ENCODE measurements at places on chromosomes 6 and 20.

GRCh38 chr6:129603741-129604140 is 106.2 kb downstream of the ARHGAP18 start:
- DNase-seq, result no peak

DNA sequence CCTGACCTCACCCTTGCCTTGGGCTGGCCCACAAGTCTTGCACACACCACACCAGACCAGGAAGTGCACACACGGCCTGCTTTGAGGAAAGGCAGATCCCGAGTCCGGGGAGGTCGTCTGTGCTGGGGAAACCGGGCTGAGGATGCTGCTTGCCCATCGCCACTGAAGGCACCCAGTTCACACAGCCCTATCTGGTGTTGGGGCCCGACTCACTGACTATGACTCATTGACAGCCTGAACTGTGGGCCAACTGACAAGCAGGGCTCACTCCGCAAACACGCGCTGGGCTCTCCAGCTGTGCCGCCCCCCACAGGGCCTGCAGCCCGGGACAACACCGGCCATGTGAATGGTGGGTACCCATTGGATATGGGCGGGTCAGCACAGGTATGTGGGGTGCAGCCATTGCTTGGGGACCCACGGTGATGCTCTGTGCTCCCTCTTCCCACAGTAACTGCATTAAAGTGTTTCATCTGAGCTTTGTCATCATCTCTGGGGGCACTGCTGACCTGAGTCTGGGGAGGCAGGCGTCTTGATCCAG is 1.6 kb downstream of the SAMD10 start:
- no peak for DNase-seq

DNA sequence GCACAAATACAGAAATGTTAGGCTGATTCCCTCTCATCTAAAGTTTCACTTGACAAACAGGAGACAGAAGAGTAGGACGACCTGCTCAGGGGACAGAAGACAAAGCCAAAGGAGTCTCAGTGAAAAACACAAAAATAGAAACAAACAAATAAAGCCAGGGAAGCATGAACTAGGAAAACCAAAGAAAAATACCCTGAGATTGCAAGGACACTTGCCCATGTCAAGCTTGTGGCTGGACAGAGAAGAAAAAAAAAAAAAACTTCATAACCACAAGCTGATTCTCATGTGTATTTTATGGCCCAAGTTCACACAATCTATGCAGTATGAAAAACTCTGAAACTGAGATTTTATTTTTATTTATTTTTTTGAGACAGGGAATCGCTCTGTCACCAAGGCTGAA is 85.6 kb upstream of the BEND6 start:
- DNase-seq, result no peak

GRCh38 chr6:109315341-109316110 is 66.7 kb downstream of the CD164 start:
- DNase-seq, result no peak

GRCh38 chr6:32196682-32197616 is 4.5 kb upstream of the GPSM3 start:
- no peak for DNase-seq

DNA sequence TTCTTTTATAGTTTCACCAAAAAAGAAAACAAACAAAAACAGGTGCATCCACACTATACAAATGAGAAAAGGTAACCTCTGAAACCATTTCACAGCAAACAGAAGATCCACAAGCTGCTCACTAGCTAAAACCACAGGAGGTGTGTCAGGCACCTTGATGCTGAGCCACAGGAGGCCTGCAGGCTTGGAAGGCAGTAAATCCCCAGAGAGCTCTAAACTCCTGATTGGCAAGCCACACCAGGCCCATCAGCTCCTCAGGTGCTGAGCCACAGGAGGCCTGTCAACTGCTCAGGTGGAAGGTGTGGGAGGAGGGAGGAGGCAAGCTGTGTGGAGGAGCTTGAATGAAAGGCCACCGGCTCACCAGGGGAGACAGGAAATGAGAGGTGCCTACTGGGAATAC is 273.0 kb downstream of the PKHD1 start:
- DNase-seq, result no peak

- no peak for DNase-seq
Measured at GRCh38 chr6:154537511-154538325, 27.2 kb upstream of the CNKSR3 start.

- DNase-seq, result peak; percentile 92
Measured at GRCh38 chr6:31403283-31404060, at the start of gene MICA. MICA (plus strand) TSS chr6:31403595; CDS start chr6:31403633, 38 bp downstream.

DNA sequence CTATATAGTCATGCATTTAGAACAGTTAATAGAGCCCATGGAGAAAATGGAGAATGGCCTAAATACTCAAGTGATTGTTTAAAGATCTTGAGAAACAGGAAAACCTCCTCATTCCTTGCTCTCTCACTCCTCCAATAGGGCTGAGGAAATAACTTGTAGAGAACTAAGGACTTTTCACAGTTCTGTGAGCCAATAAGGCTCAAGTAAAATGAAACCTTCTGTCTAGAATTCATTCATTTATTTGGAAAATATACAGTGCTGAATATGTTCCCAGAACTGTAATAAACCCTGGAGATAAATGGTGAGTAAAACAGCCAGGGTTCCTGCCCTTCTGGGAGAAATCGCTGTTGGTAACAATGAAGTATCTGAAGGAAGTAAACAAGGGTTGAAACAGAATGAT is 35.3 kb downstream of the ELOVL2 start:
- no peak for DNase-seq

DNA sequence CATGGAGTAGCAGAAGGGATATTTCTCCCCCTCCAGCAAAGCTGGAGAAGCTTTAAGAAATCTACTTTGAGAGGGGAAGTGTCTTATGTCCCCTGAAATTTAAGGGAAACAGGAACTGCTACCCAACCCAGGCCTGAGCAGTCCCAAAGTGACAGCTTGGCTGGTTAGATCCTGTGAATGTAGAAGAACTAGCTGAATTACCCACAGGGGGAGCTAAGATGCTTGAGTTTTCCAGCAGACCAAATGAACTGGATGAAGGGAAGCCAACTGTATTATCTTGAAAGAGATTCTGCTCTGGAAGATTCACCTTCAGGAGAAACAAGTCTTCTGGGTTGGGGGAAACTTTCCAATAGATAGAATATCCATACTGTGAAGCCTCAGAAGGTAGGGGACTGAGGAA is 303.3 kb upstream of the MMS22L start:
- DNase-seq, result no peak

- no peak for DNase-seq
Measured at GRCh38 chr6:92687278-92687677, 732.1 kb downstream of the EPHA7 start.

DNA sequence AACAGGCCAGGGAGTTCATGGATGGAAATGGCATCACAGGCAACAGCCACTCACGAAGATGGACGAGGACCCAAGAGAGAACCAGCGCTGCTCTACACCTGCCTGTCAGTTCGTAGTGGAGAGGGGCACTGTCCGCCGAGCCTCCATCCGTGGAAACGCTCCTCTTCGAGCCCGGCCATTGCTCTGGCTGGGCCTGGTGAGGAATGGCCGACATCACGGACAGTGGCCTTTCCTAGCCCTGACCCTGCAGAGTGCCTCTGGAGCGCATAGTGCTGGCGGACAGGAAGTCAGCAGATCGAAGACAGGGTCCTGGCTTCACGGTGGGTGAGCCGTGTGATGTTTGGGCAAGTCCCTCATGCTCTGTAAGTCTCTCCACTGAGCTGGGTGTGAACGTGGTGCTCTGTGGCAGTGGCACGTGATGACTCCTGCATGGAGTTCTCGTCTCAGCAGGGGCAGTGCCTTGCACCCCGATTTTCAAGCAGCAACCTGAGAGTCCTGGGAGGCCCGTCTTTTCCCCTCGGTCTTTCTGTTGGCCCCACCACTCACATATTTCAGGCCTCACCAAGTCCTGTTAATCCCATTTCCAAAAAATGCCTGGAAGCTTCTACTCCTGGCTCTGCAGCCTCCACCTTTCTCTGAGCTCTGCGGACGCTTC is 214.4 kb downstream of the ERMARD start:
- DNase-seq, result peak; percentile 55
